ENCODE measurements at places on chromosomes 16 and 17. TPM values are rescaled to one million over a fixed set of nuclear protein-coding genes. Genes with fewer than 3 reads are reported as not detected.
A peak's percentile ranks its signal among the peaks of the same experiment; 100 is the strongest.

Gene C16orf96
- total RNA-seq = not detected

Gene ITGAE
- 38.7 TPM for total RNA-seq

Gene COX6A2
- total RNA-seq = not detected

Gene RPL23
- total RNA-seq = 785 TPM

Gene TMEM235
- total RNA-seq = not detected

Gene KRTAP9-2
- total RNA-seq = not detected

Gene CCL22
- not detected for total RNA-seq

- DNase-seq = no peak
Measured at GRCh38 chr16:68234188-68235107, 1.5 kb downstream of the ESRP2 start.

DNA sequence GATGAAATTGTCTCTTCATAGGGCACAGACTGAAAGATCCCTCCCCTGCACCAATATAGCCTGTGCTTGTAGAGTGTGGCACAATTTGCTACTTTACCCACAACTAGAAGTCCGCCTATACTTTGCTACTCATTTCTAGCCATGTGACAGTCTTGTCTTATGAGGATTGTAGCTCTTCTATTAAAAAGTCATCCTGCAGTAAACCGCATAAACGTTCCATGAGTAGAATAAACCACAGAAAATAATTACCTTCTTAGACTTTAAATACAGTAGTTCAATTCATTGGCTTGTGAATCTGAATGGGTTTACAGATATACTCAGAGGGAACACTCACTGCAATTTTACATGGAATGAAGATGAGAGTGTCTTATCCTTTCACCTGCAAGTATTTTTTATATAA is 4.4 kb downstream of the KRT27 start:
- DNase-seq = no peak

DNA sequence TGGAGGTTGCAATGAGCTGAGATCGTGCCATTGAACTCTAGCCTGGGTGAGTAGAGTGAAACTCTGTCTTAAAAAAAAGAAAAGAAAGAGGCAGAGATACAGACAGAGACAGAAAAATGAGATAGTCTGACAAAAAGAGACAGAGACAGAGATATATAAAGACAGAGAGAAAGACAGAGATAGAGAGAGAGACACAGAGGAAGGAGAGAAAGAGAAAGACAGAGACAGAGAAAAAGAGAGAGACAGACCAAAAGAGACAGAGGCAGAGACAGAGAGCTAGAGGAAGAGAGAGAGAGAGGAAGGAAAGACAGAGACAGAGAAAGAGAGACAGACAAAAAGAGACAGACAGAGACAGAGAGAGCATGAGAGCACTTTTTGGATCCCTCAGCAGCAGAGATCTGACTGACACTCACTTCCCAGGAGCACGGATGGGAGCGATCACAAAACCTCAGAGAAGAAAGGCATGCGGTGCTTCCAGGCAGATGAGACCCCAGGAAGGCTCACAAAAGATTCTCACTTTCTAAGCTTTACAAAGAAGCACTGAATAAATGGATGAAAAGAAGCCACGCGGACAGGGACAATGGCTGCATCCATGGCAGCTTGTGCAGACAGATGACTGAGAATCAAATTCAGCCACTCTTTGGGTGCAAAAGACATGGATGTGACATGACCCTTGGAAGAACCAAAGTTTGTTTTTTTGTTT is 38.6 kb upstream of the HS3ST2 start:
- DNase-seq = no peak

DNA sequence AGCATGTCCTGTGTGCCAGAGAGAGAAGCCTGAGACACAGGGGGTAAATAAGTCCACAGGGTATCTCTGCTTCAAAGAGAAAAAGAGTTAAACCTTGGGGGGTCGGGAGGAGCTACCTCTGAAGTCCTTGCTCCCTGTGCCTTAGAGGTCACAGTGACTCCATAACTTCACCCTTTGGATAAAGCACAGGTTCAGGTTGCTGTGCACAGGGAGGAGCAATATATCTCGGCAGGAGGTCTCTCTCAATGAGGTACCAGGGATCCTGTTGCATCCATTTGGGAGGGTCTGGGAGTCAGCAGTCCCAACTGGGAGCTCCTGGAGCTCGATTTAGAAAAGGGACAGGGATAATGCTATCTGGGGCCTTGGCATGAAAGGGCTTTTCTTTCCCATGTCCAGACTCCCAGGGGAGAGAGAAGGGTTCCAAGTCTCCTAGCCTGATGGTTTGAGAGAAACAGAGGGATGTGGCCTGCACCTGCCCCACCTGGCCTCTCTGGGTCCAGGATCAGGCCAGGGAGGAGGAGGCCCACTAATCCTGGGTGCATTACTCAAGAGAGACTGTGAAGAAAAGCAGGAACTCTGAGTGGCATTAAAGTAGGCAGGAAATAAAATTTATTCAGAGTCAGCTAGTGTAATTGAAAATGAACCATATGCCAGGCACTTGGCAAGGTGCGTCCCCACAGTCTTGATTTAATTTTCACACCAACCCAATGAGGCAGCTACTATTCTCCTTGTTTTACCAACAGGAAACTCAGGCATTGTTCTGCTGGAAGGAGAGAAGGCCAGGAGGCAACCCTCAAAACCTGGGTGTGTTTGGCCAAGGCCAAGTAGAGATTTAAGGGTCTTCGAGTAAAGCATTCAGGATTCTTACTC is 40.7 kb downstream of the CUEDC1 start:
- DNase-seq = no peak

DNA sequence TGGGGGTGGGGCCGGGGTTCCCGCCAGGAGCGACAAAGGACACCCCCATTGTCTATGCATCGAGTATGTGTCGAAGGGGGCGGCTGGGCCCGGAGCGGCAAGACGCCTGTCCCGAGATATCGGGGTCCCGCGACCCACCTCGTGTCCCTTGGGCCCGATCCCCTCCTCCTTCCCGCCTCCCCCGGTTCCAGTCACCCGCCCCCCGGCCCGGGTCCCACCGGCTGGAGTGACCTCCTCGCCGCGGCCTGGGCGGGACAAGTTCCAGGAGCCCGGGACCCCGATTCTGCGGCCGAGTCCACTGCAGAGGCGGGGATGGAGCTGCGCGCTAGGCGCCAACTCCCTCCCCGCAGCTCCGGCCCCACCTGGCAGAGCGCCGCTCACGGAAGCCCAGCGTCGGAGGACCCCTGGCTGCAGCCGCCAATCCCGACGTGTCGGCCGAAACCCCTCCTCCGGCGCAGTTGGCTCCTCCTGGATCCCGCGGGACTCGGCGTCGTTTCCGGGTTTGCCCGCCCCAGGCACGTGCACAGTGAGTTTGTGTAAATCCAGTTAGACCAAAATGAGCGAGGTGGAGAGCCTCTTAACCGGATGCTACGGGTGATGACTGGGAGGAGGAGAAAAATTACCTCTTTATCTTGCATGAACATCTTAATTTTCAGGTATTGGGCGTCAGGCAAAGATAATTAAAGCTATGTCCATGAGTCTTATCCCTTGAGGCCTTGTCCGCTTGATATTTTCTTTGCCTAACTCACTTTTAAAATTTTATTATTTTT is at the start of gene NMRAL1:
NMRAL1 (minus strand) TSS at position 434 of the 770 bp plus-strand sequence. CDS start 493 bp downstream, outside the sequence.
- DNase-seq = peak; percentile 92

- DNase-seq = no peak
Measured at GRCh38 chr16:76955629-76956028, 235.4 kb upstream of the MON1B start.

GRCh38 chr17:18362698-18363100 is 651 bp downstream of the SHMT1 start:
- DNase-seq = peak; percentile 77

GRCh38 chr16:71540-72401 is 660 bp downstream of the RHBDF1 start:
- peak; percentile 78 for DNase-seq

DNA sequence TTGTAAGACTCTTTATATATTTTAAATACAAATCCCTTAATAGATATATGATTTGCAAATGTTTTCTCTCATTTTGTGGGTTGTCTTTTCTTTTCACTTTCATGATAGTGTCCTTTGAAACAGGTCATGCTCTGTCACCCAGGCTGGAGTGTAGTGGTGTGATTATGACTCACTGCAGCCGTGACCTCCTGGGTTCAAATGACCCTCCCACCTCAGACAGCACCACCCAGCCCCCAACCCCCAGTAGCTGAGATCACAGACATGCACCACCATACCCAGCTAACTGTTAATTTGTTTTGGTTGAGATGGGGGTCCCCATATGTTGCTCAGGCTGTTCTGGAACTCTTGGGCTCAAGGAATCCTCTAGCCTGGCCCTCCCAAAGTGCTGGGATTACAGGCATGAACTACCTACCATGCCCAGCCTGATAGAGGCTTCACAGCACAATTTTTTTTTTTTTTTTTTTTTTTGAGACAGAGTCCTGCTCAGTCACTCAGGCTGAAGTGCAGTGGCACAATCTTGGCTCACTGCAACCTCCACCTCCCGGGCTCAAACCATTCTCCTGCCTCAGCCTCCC is 18.5 kb upstream of the TMIGD1 start:
- peak; percentile 11 for DNase-seq

- peak; percentile 17 for DNase-seq
Measured at GRCh38 chr17:688100-688989, 26.3 kb downstream of the VPS53 start.

Measured in M059J (cell line).